ENCODE measurements at places on chromosomes 16 and 17.
A peak's percentile ranks its signal among the peaks of the same experiment; 100 is the strongest.

DNA sequence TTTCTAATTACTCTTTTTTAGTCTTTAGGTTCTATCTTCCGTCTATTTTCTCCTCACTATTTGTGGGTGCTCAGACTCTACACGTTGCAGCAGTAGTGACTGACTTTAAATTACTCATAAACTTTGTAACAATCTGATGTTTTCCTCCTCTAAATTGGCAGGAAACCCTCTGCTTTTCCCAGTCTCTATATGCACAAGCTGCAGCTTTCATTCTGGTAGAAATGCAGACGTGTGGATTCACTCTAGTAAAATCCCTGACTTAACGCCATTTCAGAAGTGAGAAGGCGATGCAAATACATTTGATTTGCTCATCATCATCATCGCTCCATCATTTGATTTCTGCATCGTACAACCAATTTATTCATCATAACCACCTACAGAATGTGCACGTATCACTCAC is 561.0 kb upstream of the ZFHX3 start:
- no peak overlapping the region for H3K27ac ChIP-seq
- H3K4me1 ChIP-seq, result no peaks in the 10 kb centered on the region
- no peak overlapping the region for H3K4me3 ChIP-seq
- no peaks in the 10 kb centered on the region for H3K36me3 ChIP-seq

GRCh38 chr17:28473542-28473941 is at the start of gene SLC13A2:
Gene SLC13A2 (plus strand): TSS chr17:28473644. CDS start chr17:28473713, 69 bp downstream.
- no peaks in the 10 kb centered on the region for H3K36me3 ChIP-seq
- H3K4me1 ChIP-seq, result no peaks in the 10 kb centered on the region
- H3K4me3 ChIP-seq, result no peak within 1 kb of the TSS
- no peak for DNase-seq

DNA sequence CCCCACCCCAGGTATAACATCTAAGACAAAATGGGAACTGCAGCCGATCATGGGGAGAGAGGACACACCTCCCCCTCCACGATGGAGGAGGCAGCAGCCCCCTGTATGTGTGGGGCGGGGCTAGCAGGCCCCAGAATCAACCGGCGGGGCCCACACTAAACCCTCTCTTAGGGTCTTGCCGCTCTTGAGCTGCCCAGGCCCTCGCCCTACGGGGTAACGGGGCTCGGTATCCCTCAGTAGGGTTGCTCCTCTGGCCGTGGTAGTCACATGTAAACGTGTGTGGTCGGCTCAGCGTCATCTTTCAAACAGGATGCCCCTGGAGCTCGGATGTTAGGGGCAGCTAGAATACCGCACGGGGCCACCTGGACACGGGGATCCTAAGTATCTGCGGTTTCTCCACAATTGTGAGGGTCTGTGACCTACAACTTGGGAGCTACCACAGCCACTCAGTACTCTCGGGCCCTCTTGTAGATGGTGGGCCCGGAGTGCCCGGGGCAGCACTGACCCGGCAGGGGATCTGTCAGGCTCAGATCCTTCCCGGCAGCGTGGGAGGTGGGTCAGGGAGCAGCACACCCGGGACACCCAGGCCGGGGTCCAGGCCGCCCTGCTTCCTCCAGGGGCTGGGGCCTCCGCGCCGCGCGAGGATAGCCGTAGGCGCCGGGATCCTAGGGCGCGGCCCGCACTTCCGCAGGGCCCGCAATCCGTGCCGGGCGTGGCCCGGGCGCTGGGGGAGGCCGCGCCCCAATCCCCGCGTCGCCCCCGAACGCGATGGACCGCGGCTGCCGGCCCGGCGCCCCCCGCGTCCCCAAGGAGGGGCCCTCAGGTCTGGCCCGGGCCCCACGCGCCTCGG is 781 bp downstream of the ARHGDIA start:
- peaks cover 20% of the 10 kb centered on the region for H3K4me1 ChIP-seq
- peaks cover 15% of the 10 kb centered on the region for H3K36me3 ChIP-seq
- H3K4me3 ChIP-seq, result peak overlapping the region; percentile 95
- peak overlapping the region; percentile 95 for H3K27ac ChIP-seq
- no peaks in the 10 kb centered on the region for H3K27me3 ChIP-seq
- DNase-seq, result no peak

DNA sequence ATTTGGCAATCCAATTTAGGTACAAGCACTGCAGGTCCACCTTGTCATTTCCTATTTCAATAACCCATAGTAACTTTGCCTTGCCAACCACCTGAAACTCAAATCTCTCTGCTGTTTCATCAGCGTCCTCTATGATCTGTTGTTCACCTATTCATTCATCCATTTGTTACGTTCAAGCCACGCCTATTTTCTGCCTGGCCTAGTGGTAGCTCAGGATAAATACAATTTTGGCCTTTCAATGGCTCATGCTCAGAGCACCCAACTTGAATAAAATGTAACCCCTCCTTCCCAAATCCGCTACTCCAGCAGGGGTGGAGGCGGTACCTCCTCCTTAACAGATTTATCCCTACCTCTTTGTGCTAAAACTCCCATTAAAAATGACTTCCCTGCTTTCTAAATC is 3.6 kb upstream of the FBXO47 start:
- no peaks in the 10 kb centered on the region for H3K27me3 ChIP-seq
- DNase-seq, result no peak
- H3K27ac ChIP-seq, result no peak overlapping the region

- no peak overlapping the region for H3K27ac ChIP-seq
- H3K36me3 ChIP-seq, result peaks cover 11% of the 10 kb centered on the region
- H3K4me3 ChIP-seq, result no peak overlapping the region
- H3K4me1 ChIP-seq, result no peaks in the 10 kb centered on the region
Observed at GRCh38 chr16:12784076-12784475, 19.6 kb downstream of the CPPED1 start.

DNA sequence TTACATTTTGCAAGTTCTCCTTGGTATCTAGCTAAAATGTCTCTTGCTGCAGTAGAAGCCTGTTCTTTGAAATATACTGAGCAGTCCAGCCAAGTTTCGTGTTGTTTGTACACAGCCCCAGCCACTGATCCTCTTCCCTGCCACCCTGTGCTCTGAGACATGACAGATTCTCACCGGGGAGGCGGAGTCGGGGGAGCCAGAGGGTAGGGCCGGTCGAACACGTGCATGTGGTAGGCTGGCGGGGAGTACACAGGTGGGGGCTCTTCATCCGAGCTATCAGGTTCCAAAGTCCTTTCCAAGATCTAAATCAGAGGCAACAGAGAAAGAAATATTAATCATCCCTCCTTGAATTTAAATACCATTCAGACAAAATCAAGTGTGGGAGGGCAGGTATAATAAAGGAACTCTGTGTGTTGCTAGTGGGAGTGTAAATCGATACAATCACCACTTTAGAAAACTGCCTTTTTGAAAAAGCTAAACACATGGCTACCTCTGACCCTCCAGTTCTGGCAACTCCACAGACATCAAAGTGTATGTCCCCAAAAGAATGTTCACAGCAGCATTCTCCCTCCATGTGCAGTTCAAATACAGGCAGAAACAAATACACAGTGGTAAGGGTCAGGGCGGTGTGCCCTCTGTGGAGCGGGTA is 29.7 kb upstream of the MRPS23 start:
- DNase-seq, result no peak
- peaks cover 72% of the 10 kb centered on the region for H3K4me1 ChIP-seq
- no peaks in the 10 kb centered on the region for H3K27me3 ChIP-seq

GRCh38 chr17:2227025-2227699 is 76.4 kb downstream of the SMG6 start:
- H3K27ac ChIP-seq, result no peak overlapping the region
- DNase-seq, result no peak
- no peaks in the 10 kb centered on the region for H3K27me3 ChIP-seq
- no peak overlapping the region for H3K4me3 ChIP-seq
- peaks cover 56% of the 10 kb centered on the region for H3K4me1 ChIP-seq
- H3K36me3 ChIP-seq, result no peaks in the 10 kb centered on the region
